ENCODE measurements at places on chromosomes 7 and 10. TPM values are rescaled to one million over a fixed set of nuclear protein-coding genes. Genes with fewer than 3 reads are reported as not detected.

TMEM236 gene
- polyA plus RNA-seq = not detected

DOCK4 gene
- 8.5 TPM for polyA plus RNA-seq

CPA2 gene
- not detected for polyA plus RNA-seq

CCT6A gene
- polyA plus RNA-seq = 221 TPM

- DNase-seq = peak; percentile 13
- H3K4me3 ChIP-seq = no peak overlapping the region
- H3K27me3 ChIP-seq = peaks cover 7% of the 10 kb centered on the region
- no peaks in the 10 kb centered on the region for H3K4me1 ChIP-seq
- no peaks in the 10 kb centered on the region for H3K36me3 ChIP-seq
- no peak overlapping the region for H3K27ac ChIP-seq
These were observed 135.7 kb downstream of the OR13A1 start for GRCh38 chr10:45179691-45180090.

- DNase-seq = no peak
- no peaks in the 10 kb centered on the region for H3K27me3 ChIP-seq
- H3K36me3 ChIP-seq = no peaks in the 10 kb centered on the region
- H3K4me3 ChIP-seq = no peak overlapping the region
- no peak overlapping the region for H3K27ac ChIP-seq
These were observed 71.2 kb upstream of the AOAH start for GRCh38 chr7:36795451-36796021.

DNA sequence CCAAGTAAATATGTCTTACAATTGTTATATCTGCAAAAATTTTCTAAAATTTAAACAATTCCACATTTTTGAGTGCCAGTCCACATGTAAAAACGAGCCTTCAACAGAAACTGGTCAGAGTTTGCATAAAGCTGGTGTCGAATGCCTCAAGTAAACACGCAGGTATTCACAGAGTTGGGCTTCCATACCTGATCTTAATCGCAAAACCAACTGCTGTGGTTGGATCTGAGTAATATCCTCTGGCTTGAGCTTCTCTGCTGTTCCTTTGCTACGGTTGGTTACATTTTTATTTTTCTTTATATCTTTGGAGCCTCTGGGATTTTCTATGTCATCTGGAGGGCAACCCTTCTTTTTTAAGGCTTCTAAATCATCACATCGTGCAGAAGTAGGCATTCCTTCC lies 28.4 kb downstream of the ITGB1 start:
- H3K36me3 ChIP-seq = peaks cover 97% of the 10 kb centered on the region
- no peak for DNase-seq
- H3K27me3 ChIP-seq = no peaks in the 10 kb centered on the region
- H3K27ac ChIP-seq = no peak overlapping the region
- no peak overlapping the region for H3K4me3 ChIP-seq

DNA sequence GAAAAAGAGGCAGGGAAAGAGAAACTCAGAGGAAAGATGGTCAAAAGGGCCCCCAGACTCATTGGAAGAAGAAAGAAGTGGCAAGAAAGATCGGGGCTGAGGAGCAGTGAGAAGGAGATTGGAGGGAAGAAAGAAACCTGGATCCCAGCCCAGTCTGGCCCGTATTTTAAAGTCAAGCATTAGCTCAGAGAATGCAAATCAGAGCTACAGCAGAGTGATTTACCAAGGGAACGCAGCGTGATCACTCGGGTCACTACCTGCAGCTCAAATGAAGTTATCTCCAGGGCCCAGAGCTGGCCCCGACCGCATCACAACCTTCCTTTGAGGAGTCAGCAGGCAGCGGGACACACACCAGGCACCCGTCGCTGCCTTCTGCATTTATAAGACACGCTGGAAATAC lies 72.8 kb downstream of the CARD11 start:
- no peak overlapping the region for H3K4me3 ChIP-seq
- no peaks in the 10 kb centered on the region for H3K27me3 ChIP-seq
- DNase-seq = no peak
- no peak overlapping the region for H3K27ac ChIP-seq
- no peaks in the 10 kb centered on the region for H3K36me3 ChIP-seq
- no peaks in the 10 kb centered on the region for H3K4me1 ChIP-seq

DNA sequence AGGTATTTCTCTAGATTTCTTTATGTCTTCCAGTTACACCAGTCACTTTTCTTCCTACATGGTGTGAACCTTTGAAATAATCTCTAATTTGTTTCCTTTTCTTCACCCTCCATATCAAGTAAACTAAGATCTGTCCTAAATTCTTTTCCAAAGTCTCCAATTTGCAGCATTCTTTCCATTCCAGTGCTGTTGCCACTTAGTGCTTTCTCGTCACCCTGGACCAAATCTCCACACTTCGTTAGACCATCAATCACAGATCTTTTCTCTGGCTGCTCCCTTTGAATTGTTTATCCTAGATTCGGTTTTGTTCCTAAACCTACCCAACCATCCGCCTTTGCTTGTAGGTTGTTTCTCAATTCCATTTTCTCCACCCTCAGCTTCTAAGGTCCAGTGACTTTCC lies 74.7 kb downstream of the DYNC1I1 start:
- H3K4me1 ChIP-seq = no peaks in the 10 kb centered on the region
- no peak overlapping the region for H3K27ac ChIP-seq
- DNase-seq = no peak
- H3K27me3 ChIP-seq = no peaks in the 10 kb centered on the region
- no peaks in the 10 kb centered on the region for H3K36me3 ChIP-seq
- no peak overlapping the region for H3K4me3 ChIP-seq

DNA sequence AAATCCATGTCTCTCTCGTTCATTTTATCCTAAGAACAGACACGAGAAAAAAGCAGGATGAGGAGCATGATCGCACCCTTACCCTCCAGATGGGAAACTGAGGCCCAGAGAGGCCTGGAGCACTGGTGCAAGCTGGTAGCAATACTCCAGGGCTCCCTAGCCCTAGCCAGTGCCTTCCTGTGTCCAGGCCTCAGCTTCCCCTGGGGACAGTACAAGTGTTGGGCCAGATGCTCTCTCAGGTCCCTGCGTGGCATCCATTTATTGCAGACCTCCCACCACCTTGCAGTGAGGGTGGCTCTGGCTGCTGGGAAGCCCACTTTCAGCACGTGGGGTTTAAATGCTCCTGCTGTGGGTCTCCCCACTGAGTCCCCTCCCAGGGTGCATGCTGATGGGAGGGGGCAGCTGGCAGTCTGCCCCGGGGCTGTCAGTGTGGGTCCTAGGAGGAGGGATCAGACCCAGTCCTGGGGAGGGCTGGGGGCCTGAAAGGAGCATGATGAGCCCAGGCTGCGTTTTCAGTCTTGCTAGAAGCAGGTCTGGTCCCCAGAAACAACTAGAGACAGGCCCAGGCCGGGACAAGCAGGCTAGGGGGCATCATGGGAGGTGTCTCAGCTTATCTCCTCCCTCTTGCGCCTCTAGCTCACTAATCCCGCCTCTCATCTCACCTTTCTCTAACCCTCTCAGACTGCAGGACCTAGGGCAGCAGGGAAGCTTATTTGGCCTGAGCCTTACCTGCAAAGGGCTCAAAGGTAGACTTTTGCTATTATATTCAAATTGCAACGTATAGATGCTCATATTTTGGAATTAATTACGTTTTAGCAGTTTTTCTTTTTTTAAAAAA lies 662 bp upstream of the PPIF start:
- peaks cover 62% of the 10 kb centered on the region for H3K4me1 ChIP-seq
- no peak overlapping the region for H3K27ac ChIP-seq
- no peaks in the 10 kb centered on the region for H3K27me3 ChIP-seq
- H3K4me3 ChIP-seq = no peak overlapping the region

GRCh38 chr7:45581271-45581780 lies 7.2 kb downstream of the ADCY1 start:
- no peak overlapping the region for H3K4me3 ChIP-seq
- H3K27ac ChIP-seq = no peak overlapping the region
- peaks cover 19% of the 10 kb centered on the region for H3K27me3 ChIP-seq
- DNase-seq = no peak

GRCh38 chr7:113134025-113134424 lies 15.7 kb upstream of the SMIM30 start:
- DNase-seq = no peak
- H3K4me3 ChIP-seq = no peak overlapping the region
- H3K27me3 ChIP-seq = no peaks in the 10 kb centered on the region
- no peak overlapping the region for H3K27ac ChIP-seq
- no peaks in the 10 kb centered on the region for H3K36me3 ChIP-seq

DNA sequence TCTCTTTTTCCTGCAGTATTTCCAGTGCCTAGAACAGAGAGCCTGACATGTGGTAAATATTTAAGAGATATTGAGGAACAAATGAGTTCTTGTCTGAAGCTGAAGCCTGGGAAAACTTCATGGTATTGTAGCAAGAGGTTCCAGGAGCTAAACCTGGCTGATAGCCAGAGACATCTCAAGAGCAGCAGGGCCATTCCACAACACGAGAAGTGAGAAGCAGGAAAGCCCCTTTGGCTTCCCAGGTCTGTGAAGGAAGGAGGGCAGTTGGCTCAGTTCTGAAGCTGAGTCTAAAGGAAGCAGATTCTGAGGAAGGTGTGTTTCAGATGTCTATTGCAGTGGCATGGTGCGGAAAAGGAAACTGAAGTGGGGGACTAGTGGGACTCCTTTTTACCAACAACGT lies 63.8 kb upstream of the FAM204A start:
- DNase-seq = no peak
- no peak overlapping the region for H3K4me3 ChIP-seq
- no peaks in the 10 kb centered on the region for H3K27me3 ChIP-seq
- H3K36me3 ChIP-seq = no peaks in the 10 kb centered on the region
- peaks cover 2% of the 10 kb centered on the region for H3K4me1 ChIP-seq

DNA sequence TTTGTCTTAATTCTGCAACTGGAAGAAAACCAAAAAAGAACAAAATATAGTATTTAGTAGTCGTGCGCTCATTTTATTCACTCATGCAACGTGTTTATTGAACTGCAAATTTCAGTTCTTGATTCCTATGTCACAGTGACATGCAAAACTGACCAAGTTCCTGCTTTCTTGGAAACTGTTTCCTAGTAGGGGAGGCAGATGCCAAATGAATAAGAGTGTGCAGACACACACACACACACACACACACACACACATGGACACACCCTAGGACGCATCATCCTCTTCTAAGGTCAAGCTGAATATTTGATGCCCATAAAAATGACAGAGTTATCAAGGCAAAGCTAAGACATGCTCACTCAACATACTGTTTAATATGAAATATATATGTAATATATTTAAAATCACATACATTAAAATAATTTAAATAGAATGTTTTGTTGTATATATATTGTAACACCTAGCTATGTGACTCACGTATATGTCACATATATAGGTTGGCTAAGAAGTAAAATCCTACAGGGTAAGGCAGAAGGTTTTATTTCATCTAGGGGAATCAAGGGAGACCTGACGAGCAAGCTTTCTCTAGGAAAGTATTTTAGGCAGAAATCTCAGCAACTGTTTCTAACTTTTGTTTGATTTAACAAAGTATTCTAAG lies 79.6 kb downstream of the SVIL start:
- H3K4me3 ChIP-seq = no peak overlapping the region
- H3K36me3 ChIP-seq = peaks cover 28% of the 10 kb centered on the region
- peak overlapping the region; percentile 18 for H3K27ac ChIP-seq
- no peaks in the 10 kb centered on the region for H3K27me3 ChIP-seq

GRCh38 chr10:112429147-112429546 lies 17.6 kb downstream of the ZDHHC6 start:
- H3K4me1 ChIP-seq = no peaks in the 10 kb centered on the region
- no peak overlapping the region for H3K27ac ChIP-seq
- no peak overlapping the region for H3K4me3 ChIP-seq
- H3K36me3 ChIP-seq = peaks cover 42% of the 10 kb centered on the region

DNA sequence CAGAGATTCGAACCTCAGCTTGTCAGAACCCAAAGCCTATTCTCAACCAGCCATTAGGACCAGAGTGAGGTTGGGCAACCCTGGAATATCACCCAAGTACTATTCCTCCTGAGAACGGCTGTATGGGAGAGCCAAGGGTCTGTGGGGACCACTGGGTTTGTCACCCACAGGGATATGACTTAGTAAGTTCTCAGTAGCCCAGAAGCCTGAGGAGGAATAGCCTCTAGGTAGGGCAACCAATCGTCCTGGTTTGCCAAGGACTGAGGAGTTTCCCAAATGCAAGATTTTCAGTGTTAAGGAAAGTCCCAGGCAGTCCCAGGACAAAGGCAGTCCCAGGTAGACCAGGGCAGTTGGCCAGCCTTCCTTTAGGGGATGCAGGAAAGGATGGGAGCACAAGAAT lies 46.7 kb downstream of the PNLIPRP2 start:
- H3K36me3 ChIP-seq = no peaks in the 10 kb centered on the region
- peaks cover 11% of the 10 kb centered on the region for H3K4me1 ChIP-seq
- H3K27me3 ChIP-seq = no peaks in the 10 kb centered on the region
- no peak overlapping the region for H3K4me3 ChIP-seq
- no peak overlapping the region for H3K27ac ChIP-seq
- DNase-seq = no peak

- no peaks in the 10 kb centered on the region for H3K36me3 ChIP-seq
- H3K4me1 ChIP-seq = no peaks in the 10 kb centered on the region
- H3K27me3 ChIP-seq = no peaks in the 10 kb centered on the region
- no peak overlapping the region for H3K4me3 ChIP-seq
These were observed 455.3 kb downstream of the REEP3 start for GRCh38 chr10:63976538-63976937.

DNA sequence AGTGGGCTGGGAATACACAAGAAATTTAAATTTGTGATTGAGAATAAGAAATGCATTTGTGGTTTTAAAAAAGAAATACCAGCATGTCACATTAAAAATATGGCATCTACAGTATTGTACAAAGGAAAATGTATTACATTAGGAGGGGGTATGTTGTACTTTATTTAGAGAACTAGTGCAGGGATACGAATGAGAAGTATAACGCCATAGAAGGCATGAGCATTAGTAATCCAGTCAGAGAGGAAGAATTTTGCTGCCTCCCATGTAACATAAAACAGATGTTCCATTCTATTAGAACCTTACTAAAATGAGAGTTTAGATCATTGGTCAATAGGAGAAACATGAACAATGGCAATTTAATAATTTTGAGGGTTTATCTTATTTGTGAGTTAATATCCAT lies 182.2 kb downstream of the ADK start:
- H3K36me3 ChIP-seq = peaks cover 12% of the 10 kb centered on the region
- DNase-seq = peak; percentile 15
- H3K27me3 ChIP-seq = no peaks in the 10 kb centered on the region
- peaks cover 9% of the 10 kb centered on the region for H3K4me1 ChIP-seq
